Tibial artery (tissue), 4 donors: ENCODE measurements at places on chromosomes 16 and 17.

DNA sequence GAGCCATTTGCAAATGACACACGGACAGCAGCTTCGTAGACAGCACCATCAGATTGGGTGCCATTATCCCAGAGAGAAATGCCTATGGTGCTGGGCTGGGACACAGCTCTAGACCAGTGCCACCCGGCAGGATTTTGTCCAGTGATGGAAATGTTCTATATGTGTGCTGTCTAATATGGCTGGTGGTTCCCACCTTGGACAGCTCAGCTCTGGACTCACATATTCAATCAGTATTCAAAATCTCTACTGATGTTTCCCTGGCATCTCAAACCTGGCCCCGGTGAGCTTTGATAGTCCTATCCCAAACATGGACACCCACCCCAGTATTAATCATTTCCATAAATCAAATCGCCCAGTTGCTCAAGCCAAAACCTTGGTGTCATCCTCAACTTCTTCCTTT, 23.0 kb downstream of the FA2H start:
- DNase-seq = no peak

GRCh38 chr16:77679901-77680300, 42.4 kb upstream of the NUDT7 start:
- DNase-seq = no peak

GRCh38 chr16:55331648-55332185, 7.7 kb downstream of the IRX6 start:
- no peak for DNase-seq

GRCh38 chr16:5328546-5328945, 231.0 kb upstream of the EEF2KMT start:
- DNase-seq = no peak

GRCh38 chr17:59643159-59644140, 23.8 kb downstream of the CLTC start:
- DNase-seq = no peak

GRCh38 chr16:50568187-50568815, 20.1 kb downstream of the NKD1 start:
- DNase-seq = no peak

DNA sequence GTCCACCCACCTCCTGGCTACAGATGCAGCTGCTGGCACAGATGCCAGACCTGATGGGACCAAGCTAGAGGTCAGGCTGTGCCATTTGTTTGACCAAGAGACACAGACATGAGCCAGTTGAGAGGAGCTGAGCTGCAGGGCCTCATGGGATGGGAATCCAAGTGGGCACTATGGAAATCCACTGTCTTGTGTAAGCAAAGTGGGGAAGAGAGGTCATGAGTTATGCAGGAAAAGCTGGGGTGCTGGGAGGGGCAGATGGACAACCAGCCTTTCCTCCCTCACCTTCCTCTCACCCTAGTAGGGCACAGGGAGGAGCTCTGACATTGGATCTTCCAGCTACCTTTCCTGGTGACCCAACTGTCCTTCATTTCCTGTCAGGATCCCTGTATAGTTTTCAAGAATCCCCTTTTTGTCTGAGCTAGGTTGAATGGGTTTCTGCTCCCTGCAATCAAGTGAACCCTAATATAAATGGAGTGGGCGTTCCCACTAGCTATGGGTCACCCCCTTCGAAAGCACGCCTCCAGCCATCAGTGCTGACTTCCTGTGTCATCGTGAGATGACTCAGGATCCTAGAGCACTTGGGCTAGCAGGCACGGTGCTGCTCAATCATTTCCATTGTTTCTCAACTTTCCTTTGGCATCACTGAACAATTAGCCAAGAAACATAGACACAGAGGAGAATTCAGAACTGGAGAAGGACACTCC, 13.6 kb downstream of the ATPAF2 start:
- DNase-seq = peak; percentile 20

GRCh38 chr17:78992542-78993212, 13.0 kb upstream of the LGALS3BP start:
- DNase-seq = no peak

GRCh38 chr17:42773290-42774035, at the start of gene VPS25:
Gene VPS25, plus strand, starts transcription at chr17:42773449. Its CDS starts 27 bp downstream, at chr17:42773476.
- peak; percentile 86 for DNase-seq

GRCh38 chr16:89407282-89407924, 83.0 kb downstream of the ANKRD11 start:
- DNase-seq = no peak

GRCh38 chr17:27284811-27285415, 9.0 kb upstream of the WSB1 start:
- no peak for DNase-seq

DNA sequence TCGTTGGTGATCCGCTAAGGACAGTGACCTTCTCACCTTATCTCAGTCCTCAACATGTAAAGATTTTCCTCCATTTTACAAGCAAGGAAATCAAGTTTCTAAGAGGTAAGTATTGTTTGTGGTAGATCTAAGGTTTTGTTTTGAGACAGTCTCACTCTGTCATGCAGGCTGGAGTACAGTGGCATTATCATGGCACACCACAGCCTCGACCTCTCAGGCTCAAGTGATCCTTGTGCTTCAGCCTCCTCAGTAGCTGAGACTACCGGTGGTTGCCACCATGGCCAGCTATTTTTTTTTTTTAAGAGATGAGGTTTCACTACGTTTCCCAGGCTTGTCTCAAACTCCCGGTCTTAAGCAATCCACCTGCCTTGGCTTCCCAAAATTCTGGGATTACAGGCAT, 34.9 kb downstream of the PRKCA start:
- DNase-seq = no peak

DNA sequence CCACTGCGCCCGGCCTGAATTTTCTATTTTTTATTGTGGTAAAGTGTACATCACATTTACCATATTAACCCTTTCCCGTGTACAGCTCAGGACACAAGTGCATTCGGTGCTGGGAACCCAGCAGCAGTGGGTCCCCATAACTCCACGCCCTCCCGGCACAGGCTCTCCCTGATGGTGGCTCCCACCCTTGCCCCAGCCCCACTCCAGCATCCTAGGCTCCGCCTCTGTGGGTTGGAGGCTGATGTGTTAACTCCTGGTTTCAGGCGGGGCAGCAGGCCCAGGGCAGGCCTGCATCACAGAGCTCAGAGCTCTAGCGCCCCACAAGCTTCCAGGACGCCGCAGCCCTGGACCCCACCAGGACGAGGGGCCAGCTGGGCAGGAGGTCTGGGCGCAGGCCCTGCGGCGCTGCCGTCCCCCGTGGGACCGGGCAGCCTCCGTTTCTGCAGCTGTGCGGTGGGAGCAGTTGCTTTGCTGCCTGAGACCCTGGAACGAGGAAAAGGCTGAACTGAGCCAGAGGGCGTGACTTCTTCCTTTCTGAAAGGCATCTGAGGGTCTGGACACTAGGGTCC, 19.6 kb downstream of the ZFPM1 start:
- DNase-seq = no peak

DNA sequence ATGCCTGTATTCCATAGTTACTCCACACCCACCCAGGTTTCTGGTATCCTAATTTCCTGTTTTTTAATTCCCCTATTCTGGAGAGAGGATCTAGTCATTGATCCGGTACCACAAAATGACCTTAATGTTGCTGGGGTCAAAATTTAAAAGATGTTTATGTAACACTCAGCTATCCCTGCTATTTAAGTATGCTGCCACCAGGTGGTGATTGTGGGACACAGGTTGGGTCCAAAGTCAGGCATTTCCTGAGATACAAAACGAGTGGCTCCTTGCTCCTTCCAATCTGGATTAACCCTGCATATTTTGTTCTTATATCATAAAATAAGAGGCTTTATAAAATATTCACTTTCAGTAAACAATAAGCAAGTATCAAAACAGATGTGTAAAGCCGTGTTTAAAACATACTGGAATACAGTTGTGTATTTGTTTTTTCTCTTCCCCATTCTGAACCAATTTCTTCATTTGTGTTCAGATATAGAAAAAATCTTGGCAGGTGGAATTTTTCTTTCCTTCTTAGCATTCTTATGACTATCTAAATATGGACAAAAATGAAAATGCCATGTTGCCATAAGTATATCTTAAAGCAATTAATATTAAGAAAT, 16.3 kb downstream of the HS3ST4 start:
- DNase-seq = no peak

- DNase-seq = no peak
Observed at GRCh38 chr16:80947708-80948625, 58.7 kb downstream of the CMC2 start.

DNA sequence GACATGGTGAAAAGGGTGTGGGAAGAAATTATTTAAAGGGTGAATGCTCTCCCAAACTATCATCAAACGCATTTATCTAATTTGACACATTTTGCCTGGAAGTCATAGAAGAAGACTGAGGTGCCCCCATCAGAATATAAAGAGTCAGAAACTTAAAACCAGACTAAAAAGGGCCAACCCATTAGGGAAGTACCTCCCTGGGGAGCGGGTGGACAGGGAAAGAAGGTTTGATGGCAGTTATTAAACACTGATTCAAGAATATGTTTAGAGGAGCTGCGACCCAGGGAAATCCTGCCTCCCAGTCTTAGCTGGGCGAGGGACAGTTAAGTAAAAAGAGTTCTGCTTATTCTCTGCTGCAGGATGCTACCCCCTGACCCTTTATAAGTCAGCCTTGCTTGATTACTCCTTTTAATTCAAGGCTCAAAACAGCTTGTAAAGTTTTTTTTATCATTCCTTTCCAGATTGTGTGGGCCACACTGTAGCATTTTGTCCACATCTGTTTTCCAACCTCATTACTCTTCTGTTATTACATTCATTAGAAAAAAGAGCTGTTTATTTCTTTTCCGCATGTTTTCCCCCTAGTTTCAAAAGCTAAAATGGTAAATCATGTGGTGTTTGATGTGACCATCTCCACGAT, 138.5 kb upstream of the TBX2 start:
- DNase-seq = no peak

- peak; percentile 69 for DNase-seq
Observed at GRCh38 chr16:68079626-68080344, 5.4 kb upstream of the NFATC3 start.

DNA sequence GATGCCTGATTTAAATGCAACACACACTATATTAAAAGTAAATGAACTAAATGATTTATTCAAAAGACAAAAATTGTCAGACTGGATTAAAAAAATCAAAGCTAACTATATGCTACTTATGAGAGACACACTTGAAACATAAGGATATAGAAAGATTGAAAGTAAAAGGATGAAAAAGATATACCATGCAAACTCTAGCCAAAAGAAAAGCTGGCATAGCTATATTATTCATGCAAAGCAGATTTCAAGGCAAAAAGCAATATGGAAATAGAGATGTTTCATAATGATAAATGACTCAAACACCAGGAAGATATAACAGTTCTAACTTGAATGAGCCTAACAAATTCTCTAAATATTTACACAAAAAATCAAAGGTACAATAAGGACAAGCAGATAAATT, 149.2 kb downstream of the MYO1D start:
- DNase-seq = no peak

GRCh38 chr17:50024808-50025207, 29.8 kb upstream of the DLX3 start:
- DNase-seq = no peak

GRCh38 chr16:19784183-19784736, 66.2 kb downstream of the IQCK start:
- DNase-seq = no peak

GRCh38 chr17:5557485-5557884, 26.8 kb downstream of the NLRP1 start:
- no peak for DNase-seq

GRCh38 chr16:75116081-75116910, at the start of gene LDHD:
Gene LDHD, minus strand, starts transcription at chr16:75116780. Its CDS starts 60 bp downstream, at chr16:75116720.
- DNase-seq = peak; percentile 94

- DNase-seq = no peak
Observed at GRCh38 chr17:18319604-18320256, 4.6 kb downstream of the SMCR8 start.

DNA sequence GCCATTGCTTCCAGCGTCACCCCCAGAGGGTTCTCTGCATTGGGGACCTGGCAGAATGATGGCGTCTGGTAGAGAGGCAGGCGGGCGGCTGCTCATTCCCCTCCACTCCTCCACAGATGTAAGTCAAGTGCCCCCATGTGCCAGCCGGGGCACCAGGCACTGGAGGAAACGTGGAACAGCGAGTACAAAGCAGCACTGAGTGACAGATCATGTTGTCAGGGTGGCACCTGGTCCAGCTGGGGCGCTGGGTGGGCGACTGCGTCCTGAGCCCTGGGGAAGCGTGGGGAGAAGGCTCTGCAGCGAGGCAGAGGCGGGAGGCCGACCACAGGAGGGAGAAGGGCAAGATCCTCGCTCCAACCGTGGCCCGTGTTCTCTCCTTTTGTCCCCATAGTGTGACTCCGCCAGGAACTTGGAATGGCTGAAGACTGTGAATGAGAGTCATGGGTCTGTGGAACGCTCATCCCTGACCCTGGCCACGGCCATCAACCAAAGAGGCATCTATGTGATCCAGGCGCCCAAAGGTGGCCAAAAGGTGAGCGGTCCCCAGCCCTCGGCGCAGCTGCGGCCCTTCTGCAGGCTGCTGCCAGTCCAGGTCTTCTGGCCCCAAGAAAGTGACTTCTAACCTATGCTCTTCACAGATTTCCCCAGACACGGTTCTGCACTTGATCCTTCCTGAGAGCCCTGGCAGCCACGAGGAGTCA, 76.7 kb downstream of the RNF213 start:
- peak; percentile 58 for DNase-seq

- peak; percentile 42 for DNase-seq
Observed at GRCh38 chr17:74153821-74154430, 49.6 kb upstream of the RPL38 start.

DNA sequence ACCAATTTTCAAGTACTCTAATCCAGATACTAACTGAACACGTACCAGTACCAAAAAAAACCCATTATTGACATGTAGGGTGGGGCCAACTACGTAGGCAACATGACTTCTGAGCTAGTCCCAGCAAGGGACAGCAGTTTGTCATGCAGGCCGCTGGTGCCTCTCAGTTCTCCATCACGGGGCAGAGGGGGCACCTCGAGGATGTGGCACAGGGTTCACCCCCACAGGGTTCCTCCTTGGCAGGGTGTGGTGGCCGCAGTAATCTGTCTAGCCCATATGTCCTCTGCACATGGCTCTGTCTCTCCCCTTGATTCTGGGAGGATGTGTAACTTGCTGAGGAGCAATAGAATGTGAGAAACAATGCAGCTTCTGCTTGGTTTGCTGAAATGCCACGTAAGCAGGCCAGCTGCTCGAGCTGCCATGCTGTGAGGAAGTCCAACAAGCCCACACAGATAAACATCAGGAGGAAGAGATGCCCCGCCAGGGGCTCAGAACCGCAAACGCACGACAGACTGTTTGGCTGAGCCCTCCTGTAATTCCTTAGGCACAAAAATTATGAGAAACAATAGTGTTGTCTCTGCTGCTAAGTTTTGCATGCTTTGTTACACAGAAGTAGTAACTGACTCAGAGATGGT, 62.4 kb downstream of the NT5M start:
- no peak for DNase-seq

- DNase-seq = peak; percentile 71
Observed at GRCh38 chr16:83392743-83393142, 415.0 kb upstream of the HSBP1 start.

- DNase-seq = no peak
Observed at GRCh38 chr17:62870552-62870971, 62.4 kb upstream of the MARCHF10 start.

- no peak for DNase-seq
Observed at GRCh38 chr16:11698271-11698689, 30.0 kb downstream of the SNN start.

- DNase-seq = peak; percentile 68
Observed at GRCh38 chr17:63930951-63931575, 1.1 kb downstream of the CD79B start.

- DNase-seq = no peak
Observed at GRCh38 chr16:89420204-89420603, 70.2 kb downstream of the ANKRD11 start.

- DNase-seq = no peak
Observed at GRCh38 chr17:10022416-10022815, 117.3 kb upstream of the RCVRN start.
